Stimulated activated CD4-positive, alpha-beta T cell treated with anti-CD3 and anti-CD28 coated beads, Interleukin-12 subunit alpha, Interleukin-12 subunit beta, amount 100 ng/mL, for 4 hours (primary cell): ENCODE measurements at places on chromosomes 6 and 20.

GRCh38 chr20:51070621-51071020, 47.7 kb upstream of the KCNG1 start:
- no peak for DNase-seq

DNA sequence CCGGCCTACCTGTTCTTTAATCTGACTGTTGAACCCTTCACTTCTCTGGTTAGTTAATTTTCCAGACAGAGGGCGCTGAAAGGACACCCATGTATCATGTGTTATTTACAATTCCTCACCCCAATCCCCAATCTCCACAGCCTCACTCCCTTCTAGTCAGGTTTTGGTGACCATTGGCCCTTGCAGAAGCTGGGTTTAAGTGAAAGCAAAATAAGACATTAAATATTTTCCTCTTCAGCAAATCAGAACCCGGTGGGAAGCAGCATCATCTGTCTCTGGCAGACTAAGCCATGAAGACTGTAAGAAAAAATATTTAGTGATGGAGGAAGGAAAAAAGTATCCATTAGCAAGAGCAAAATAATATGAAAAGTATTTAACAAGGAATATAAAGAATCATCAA, 9.4 kb upstream of the HLA-DQA1 start:
- DNase-seq, result no peak

GRCh38 chr6:150025201-150025917, at the start of gene RAET1L:
Gene RAET1L, minus strand, starts transcription at chr6:150025532. Its CDS starts 61 bp downstream, at chr6:150025471.
- no peak for DNase-seq

DNA sequence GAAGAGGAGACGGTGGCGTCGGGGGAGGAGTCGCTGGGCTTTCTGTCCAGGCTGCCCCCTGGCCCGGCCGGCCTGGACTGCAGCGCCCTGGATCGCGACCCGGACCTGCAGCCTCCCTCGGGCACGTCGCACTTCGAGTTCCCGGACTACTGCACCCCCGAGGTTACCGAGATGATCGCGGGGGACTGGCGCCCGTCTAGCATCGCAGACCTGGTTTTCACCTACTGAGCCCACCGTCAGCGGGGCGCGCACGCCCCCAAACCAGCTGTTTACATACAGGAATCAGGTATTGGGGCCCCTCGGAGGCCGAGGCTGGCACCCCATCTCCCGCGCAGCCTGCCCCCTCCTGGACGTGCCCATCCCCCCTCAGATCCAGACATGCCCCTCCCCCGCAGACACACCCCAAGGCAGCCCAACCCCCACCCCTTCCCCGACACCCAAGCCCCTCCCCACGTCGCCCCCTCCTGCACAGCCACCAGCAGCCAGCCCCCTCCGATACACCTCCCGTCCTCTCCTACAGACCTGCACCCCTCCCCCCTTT, 1.4 kb downstream of the SOX12 start:
- DNase-seq, result no peak

- DNase-seq, result no peak
Observed at GRCh38 chr6:35011096-35012041, 122.3 kb downstream of the ANKS1A start.
